Activated CD8-positive, alpha-beta T cell treated with anti-CD3 and anti-CD28 coated beads for 36 hours (primary cell): ENCODE measurements at places on chromosomes 11 and 22. TPM values are rescaled to one million over a fixed set of nuclear protein-coding genes. Genes with fewer than 3 reads are reported as not detected.

CNTF gene
- 1.8 TPM for total RNA-seq

SLC25A18 gene
- not detected for total RNA-seq

IGSF22 gene
- total RNA-seq, result 0.43 TPM

ANGPTL5 gene
- not detected for total RNA-seq

PAMR1 gene
- not detected for total RNA-seq

ACAD8 gene
- 13.1 TPM for total RNA-seq
